ENCODE measurements at places on chromosomes 1 and 21. TPM values are rescaled to one million over a fixed set of nuclear protein-coding genes. Genes with fewer than 3 reads are reported as not detected.

Gene IGSF9
- 0.51 TPM for total RNA-seq

Gene LCE1B
- not detected for total RNA-seq

Gene PAQR6
- 0.92 TPM for total RNA-seq

Gene CDC20
- total RNA-seq, result 215 TPM

Gene CD1D
- total RNA-seq, result not detected

Gene PLA2G2A
- not detected for total RNA-seq

Gene ACTL8
- not detected for total RNA-seq

Gene PROX1
- total RNA-seq, result 0.13 TPM

Gene SLC25A33
- total RNA-seq, result 13.4 TPM

Gene CASZ1
- total RNA-seq, result 27.8 TPM

Gene NPHP4
- 20.1 TPM for total RNA-seq

Gene OVAAL
- not detected for total RNA-seq

Gene SIM2
- total RNA-seq, result 11.5 TPM

Gene GPA33
- total RNA-seq, result 0.18 TPM

Gene TNFSF4
- 0.13 TPM for total RNA-seq

Gene SH3D21
- total RNA-seq, result 18.9 TPM

Gene NEK2
- total RNA-seq, result 34.4 TPM

Data from Panc1 (cell line).